ENCODE measurements at places on chromosomes 5 and 9.

DNA sequence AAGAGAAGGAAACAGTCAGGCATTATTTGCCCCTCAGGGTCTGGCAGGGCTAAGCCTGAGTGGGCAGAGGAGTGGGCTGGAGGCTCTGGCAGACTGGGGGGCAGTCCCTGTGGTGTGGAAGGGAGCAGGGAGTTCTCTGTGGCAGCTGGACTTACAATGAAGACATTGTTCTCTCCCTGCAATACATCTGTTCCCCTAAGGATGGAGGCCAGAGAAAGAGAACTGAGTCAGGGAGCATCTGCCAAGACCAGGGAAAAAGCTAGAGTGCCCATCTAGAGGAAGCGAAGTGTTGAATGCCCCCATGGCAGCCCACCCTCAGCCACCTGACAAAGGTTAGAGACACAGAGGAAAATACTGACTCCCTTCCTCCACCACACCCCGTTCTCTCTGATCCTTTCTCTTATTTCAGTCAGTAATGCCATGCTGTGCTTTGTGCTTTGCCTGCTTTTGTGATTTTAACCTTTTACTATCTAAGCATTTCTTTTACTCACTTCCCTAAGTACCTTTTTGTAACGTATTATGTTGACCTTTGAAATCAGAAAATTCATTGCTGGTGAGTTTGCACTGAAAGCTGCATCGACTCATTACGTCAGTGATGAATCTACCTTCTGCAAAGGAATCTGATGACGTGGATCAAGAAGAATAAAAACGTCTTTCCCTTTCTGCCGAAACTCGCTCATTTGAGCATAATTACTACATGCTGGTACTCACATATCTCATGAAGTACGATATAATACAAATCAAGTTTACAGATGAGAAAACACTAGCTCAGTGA, 76.0 kb downstream of the ACTL7B start:
- DNase-seq: no peak

DNA sequence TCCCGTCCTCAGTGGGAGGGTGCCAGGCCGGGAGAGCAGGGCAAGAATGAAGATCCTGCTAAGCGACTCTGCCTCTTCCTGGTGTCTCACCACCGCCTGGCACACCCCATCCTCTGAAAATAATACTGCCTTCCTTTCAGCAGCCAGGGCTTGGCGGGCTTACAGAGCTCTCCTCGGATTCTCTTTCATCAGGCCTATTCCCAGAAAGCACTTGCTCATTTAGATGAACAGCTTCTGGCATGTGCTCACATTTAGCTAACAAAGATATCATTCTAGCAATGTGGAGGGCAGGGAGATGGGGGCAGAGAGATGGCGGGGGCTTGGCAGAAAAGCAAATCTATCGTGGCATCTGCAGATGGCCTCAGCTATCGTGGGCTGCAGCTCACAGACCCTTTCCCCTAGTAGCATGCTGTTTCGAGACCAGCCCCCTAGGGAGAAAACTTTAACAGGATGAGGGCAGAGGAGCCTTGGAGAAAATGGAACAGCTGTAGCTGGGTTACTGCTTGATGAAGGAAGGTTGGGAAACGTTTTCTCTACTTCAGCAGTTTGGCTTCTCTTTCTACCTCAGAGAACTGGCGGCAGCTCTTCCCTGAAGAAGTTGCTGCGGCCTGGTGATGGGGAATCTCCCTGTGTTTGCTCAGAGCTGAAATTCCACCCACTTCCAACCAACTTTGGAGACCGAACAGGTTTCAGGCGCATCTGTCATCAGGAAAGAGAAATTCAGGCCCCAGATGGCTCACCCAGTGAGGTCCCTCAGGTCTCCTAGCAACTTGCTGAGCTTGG, 102.1 kb downstream of the TMEM174 start:
- DNase-seq: no peak

- no peak for DNase-seq
These were observed 441.1 kb downstream of the EBF1 start for GRCh38 chr5:158658446-158659230.

GRCh38 chr5:98099448-98100105, 673.9 kb upstream of the RGMB start:
- DNase-seq: no peak

GRCh38 chr5:81080809-81081460, 120.8 kb downstream of the RASGRF2 start:
- DNase-seq: no peak

DNA sequence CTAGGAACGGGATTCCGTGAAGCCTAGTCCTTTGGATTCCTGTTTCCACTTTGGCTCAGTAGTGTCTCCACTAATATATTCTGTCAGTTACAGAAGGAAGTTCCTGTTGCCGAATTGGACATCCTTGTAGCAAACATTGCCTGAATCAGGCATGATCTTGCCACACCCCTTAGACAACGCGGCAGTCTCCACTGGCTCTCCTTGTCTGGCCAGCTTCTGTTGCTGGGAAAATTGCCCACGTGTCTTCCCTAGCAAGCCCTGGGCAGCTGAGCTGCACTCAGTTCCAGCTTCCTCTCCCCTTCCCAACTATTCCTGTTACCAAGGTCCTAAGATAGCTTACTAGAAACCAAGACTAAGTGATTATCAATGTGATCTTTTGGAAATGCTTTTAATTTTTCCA, 316.6 kb upstream of the RIOK2 start:
- peak; percentile 11 for DNase-seq

DNA sequence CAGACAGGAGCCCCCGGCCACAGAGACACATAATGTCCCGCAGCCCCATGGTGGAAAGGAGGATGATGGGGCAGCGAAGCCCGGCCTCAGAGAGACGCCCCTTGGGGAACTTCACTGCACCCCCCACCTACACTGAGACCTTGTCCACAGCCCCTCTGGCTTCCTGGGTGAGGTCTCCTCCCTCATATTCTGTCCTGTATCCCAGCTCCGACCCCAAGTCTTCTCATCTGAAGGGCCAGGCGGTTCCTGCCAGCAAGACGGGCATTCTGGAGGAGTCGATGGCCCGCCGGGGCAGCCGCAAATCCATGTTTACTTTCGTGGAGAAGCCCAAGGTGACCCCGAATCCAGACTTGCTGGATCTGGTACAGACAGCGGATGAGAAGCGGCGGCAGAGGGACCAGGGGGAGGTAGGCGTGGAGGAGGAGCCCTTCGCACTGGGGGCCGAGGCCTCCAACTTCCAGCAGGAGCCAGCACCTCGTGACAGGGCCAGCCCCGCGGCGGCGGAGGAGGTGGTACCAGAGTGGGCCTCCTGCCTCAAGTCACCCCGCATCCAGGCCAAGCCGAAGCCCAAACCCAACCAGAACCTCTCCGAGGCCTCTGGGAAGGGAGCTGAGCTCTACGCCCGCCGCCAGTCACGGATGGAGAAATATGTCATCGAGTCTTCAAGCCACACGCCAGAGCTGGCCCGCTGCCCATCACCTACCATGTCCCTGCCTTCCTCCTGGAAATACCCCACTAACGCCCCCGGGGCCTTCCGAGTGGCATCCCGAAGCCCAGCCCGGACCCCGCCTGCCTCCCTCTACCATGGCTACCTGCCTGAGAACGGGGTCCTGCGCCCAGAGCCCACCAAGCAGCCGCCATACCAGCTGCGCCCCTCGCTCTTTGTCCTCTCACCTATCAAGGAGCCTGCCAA, 8.9 kb downstream of the SYNPO start:
- peak; percentile 52 for DNase-seq

DNA sequence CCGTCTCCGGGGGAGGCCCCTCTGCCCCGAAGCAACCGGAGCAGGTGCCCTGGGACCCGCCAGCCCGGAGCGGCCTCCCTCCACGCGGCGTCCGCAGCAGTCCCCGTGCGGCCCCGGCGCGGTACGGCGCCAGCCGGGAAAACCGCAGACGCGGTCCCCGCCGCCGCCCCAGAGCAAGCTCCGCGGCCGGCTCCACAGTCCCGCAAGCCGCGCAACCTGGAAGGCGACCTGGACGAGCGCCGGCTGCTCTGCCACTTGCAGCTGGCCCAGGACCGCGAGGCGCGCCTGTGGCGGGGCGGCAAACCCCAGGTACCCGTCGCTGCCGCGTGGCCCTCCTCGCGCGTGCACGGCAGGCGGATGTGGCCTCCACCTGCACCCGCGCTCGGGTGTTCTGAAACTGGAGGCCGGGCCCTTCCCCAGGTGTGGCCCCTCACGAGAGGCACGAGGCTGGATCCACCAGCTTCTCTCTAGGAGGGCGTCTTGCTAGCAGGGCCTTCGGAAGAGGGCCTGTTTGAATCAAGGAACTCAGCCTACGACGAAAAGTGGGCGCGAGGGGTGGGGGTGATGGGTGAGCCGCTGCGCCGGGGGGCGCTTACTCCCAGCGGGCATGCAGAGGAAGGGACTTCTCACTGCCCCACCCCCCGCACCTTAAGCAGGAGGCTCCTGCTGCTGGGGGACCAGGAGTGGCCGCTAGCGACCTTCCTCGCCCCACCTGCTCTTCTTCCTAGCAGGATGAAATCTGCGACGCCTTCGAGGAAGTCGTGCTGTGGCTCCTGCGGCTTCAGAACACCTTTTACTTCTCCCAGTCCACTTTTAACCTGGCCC, 602 bp downstream of the CCNI2 start:
- DNase-seq: no peak

- DNase-seq: peak; percentile 63
These were observed 7.3 kb downstream of the FBP2 start for GRCh38 chr9:94586316-94586715.

DNA sequence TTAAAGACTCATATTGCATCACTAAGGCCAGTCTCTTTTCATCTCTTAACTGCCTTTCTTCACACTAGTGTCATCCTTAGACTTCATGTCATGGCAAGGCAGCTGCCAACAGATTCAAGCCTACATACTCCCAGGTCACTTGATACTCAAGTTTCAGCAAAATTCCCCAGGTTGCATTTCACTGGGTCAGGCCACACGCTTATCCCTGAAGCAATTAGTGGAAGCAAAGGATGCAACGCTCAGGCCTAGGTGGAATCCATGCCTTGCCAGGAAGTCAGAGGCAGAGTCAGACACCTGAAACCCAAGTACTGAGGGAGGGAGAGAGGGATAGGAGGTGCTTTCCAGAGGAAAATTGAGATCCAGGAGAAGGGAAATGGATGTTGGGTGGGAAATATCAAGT, 28.9 kb downstream of the YIPF5 start:
- DNase-seq: no peak

DNA sequence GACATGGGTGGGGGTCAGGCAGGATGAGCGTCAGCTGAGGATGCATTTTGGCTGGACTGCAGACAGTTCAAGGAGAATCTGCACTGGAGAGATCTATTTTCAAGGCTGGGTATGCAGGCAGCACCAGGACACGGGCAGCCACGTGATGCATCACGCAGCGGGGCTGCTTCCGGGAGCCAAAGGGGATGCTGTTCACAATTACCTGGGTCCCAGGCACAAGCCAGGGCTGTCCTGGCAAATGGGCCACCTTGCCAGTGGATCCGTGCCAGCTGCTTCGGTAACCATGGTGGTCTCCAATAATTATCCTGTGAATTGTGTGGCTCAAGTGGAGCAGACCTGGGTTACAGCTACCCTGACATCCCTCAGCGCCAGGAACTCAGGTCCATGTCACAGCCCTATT, 17.5 kb downstream of the DBH start:
- DNase-seq: no peak

- no peak for DNase-seq
These were observed 50.8 kb downstream of the GSN start for GRCh38 chr9:121318631-121319382.

- no peak for DNase-seq
These were observed 90.8 kb downstream of the C5orf15 start for GRCh38 chr5:133877351-133878235.

GRCh38 chr5:56813302-56813701, 2.0 kb upstream of the MAP3K1 start:
- DNase-seq: no peak

GRCh38 chr5:151611127-151611775, 20.1 kb upstream of the FAT2 start:
- DNase-seq: peak; percentile 77

DNA sequence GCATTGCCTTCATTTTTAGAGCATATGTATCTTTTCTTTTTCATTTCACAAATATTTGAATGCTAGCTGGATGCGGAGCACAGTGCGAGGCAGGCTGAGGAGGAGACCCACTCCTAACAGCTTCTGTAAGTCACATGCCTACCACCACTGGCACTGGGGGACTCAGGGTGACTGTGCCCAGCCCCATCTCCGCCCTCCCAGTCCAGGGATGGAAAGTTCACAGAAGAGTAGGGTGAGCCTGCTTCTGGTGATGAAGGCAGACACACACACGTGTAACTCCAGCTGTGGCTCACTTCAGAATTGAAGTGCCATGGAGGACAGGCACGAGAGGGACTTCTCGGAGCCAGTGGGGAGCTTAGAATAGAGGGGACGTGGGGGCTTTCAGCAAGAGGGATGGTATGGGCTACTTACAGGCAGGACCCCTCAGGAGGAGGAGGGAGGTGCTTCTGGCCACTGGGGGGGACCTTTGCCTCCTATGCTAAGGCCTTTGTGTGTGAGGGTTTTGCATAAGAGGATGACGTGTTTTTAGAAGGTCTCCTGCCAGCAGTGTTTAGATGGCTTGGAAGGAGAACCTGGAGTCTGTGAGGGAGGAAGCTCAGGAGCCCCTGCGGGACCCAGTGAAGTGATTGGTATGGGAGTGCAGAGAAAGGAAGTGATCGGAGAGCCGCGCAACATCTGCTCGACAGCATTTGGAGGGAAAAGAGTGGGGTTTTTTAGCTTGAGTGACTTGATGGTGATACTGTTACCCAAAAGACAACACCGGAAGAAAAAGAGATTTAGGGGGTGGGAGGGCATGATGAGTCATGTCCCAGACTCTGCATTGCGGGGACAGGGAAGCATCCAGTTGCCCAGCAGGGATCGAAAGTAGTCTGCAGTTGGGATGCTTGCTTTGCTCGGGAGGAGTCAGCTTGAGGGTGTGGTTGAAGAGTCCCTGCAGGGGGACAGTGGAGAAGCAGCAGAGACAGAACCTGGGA, 163.5 kb upstream of the OTULINL start:
- no peak for DNase-seq

DNA sequence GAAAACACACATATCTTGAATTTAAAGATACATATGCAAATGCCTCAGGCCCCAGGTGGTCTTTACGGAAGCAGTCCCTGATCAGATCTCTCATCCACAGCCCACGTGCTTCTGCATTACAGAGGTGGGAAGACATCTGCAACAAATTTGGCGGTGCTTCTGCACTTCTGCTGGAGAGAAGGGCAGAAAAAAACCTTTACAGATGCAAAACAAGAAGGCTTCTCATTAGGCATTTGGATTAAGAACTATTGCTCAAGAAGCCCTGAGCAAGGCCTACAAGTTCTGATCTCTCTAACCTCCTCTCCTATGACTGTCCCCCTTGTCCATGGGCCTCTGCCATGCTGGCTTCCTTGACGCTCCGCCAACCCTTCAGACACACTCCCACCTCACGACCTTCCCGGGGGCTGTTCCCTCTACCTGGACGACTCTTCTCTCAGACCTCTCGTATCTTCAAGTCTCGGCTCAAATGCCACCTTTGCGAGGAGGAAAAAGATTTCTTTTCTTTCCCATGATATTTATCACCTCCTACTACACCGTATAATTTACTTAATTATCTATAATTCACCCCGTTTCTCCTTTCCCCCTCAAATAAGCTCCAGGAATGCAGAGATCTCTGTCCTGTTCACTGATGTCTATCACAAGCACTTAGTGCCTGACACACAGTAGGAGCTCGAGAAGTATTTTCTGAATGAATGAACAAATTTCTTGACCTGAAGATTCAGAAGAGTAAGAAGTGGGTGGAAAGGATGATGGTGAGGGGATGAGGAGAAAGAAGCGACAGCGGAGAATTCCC, 1.1 kb downstream of the MTMR12 start:
- no peak for DNase-seq

- no peak for DNase-seq
These were observed 791.9 kb upstream of the CDH6 start for GRCh38 chr5:30401479-30402058.

GRCh38 chr5:135966165-135966564, 11.4 kb upstream of the LECT2 start:
- DNase-seq: no peak

Measured in osteoblast (primary cell).